ENCODE measurements at places on chromosomes 16 and 17.

DNA sequence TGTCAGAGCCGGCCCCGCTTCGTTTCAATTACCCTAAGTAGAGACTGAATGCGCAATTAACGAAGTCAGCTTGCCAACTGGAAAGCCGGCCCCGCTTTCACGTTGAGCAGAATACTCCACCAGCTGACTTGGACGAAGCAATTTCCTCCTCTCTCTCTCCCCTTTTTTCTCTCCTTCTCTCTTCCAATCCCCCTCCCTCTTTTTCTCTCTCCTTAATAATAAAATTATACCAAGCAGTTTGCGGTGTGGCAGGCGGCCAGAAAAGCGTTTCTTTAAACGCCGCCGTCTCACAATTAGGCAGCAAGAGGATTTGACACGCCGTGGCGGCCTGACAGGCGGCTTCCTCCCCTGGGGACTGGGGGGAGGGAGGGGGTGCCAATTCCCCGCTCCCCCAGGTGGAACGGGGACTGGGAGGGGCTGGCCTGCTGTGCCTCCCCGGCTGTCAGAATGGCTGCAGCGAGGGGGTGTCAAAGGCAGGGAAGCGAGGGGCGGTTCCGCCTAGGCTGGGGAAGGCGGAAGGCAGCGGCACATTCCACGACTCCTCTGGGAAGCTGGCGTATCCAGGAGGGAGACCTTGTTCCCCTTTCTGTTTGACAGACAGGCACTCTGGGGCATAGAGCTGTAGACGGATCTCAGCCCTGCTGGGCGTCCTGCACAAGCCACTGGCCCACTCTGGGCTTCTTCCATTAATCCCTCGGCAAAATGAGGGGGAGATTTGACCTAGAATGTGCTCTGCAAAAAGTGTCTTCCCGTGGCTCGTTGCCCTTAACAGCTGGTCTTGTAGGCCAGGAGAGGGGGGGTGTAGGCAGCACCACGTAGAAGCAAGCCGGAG is 52.7 kb downstream of the SREBF1 start:
- DNase-seq = no peak

GRCh38 chr17:55770196-55770870 is 19.5 kb downstream of the PCTP start:
- DNase-seq = no peak

- no peak for DNase-seq
Observed at GRCh38 chr16:27330542-27330941, 16.8 kb downstream of the IL4R start.

DNA sequence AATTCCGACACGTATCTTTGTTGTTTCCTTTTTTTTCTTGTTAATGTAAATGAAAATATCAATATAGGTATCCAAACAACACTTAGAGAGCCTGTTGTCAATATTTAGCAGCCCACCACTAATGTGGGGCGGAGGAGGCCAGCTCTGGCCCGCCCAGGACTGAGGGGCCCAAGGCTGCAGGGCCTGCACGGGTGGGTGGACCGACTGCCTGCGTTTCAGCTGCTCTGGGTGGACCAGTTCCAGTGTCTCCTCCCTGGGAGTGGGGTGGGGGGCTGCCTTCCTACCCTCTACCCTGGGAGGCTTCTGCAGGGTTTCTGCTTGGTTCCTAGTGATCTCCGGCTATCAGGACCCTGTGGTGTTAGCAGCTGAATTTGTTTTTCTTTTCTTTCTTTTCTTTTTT is 15.9 kb upstream of the ADGRG1 start:
- no peak for DNase-seq

DNA sequence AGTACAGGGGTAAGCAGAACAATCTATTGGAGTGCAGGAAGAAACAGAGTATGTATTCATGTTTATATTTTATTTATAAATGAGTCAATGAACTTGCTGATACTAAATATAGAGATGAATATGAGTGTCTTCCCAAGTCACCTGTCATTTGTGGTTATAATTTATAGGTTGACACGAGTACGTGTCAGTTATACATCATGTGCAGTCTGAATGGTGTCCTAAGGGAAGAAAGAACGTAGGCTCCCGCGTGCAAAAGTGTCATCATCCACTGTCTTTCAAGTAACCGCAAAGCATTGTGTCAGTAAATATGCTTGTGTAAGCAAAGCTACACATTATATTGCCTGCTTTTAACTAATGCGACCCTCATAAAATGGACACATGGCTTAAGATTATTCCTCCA is 786.1 kb downstream of the KCNJ2 start:
- DNase-seq = no peak

DNA sequence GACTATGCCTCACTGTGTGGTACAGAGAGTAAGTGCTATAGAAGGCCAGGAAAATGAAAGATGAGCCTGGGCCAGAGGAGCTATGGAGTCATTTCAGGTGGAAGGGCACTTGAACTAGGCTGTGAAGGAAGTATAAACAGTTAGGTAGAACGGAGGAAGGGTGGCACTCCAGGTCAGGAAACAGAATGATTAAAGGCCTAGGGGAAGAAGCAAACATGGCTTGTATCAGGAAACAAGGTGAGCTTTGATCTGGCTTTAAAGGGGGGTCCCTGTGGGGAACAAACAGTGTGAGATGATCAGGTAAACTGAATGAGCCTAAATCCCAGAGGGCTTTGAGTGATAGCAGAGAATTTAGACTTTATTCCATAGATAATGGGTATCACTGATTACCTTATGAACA is 16.9 kb downstream of the MAP3K3 start:
- no peak for DNase-seq

DNA sequence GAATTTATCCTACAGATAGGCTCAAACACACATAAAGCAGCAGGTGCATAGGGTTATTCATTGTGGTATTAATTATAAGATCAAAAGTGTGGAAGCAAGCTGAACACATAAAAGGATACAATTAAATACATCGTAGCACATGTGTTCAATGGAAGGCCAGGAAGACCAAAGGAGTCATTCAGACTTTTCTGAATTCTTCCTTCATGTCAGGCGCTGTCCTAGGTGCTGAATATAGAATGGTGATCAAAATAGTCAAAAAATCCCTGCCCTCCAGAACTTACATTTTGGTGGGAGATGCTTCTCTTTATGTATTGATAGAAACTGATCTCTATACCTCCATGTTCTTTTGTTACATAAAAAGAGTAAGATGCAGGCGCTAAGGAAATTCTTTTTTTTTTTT is 439.0 kb upstream of the ASIC2 start:
- no peak for DNase-seq

- no peak for DNase-seq
Observed at GRCh38 chr16:4169415-4169814, 53.2 kb upstream of the ADCY9 start.
